ENCODE measurements at places on chromosomes 12 and 14.
A peak's percentile ranks its signal among the peaks of the same experiment; 100 is the strongest.

GRCh38 chr14:73842851-73843250 lies 8.8 kb upstream of the PTGR2 start:
- DNase-seq: no peak

DNA sequence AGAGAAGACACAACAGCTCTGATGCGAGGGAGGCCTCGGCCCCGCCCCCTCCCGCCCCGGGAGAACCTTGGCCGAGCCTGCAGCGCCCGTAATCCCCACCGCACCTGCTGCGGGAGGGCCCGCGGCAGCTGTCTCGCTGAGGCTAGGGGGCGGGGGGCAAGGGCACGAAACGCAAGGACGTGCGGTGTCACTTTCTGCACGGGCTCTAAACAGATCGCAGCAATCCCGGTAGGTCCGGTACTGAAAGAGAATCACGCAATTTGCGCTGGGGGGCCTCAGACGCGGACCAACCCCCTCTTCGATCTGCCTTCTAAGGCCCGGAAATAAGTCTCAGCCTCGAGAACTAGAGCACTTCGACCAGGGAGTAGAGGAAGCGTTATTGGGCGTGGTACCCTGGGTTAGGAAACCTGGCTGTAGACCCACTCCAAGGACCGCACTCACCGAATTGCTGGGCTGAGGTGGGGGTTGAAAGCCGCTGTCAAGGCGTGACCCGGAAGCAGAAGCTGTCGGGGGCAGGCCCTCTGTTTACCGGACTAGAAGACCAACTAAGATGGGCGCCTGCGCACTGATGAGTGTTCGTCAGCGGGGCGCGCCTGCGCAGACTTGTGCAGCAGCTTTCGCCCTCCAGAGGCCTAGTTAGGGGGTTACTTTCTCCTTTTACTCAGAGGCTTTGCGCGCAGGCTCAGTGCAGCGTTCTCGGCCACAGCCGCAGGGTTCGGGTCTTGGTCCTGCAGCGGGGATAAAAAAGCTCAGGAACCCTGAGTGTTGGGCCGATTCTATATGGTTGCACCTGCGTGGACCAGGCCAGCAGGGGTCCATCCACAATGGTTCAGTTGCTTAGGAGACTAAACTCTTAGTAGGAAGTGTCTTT lies at the start of gene ASB8:
Gene ASB8 (minus strand): TSS at position 498 of the 871 bp plus-strand sequence. CDS start 4,019 bp downstream, outside the sequence.
- peak; percentile 94 for DNase-seq

- no peak for DNase-seq
These were observed 133.2 kb downstream of the ANO4 start for GRCh38 chr12:100927826-100928225.

DNA sequence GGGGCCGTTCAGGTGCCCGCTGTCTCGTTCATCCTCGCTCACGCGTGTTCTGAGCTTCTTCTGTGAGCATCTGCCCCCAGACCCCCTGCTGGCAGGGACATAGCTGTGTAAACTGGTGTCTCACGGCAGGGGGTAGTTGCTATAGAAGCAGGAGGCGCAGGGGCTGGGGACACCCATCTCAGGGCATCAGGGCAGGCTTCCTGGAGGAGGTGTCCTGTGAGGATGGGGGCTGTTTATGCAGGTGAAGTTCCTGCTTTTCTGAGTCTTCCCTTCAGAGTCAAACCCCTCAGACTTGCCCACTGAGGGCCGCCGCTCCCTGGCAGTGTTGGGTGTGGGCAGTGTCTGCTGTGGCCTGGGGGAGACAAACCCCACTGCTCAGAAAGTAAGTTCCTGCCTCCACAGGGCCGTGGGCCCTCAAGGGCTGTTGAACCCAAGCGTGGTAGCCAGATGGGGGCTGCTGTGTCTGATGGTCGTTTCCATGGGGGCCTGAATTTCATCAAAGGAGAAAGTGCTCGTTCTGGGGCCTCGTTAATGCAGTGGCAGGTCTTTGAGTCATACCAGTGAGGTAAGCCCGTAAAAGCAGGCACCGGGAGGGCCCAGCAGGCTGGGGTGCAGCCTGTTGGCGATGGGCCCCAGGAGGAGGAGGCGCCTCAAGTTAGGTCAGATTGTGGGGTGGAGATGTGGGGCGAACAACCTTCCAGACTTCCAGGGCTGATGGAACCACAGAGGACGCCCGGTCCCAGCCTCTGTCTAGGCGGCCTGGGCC lies 23.4 kb downstream of the KIF26A start:
- no peak for DNase-seq

DNA sequence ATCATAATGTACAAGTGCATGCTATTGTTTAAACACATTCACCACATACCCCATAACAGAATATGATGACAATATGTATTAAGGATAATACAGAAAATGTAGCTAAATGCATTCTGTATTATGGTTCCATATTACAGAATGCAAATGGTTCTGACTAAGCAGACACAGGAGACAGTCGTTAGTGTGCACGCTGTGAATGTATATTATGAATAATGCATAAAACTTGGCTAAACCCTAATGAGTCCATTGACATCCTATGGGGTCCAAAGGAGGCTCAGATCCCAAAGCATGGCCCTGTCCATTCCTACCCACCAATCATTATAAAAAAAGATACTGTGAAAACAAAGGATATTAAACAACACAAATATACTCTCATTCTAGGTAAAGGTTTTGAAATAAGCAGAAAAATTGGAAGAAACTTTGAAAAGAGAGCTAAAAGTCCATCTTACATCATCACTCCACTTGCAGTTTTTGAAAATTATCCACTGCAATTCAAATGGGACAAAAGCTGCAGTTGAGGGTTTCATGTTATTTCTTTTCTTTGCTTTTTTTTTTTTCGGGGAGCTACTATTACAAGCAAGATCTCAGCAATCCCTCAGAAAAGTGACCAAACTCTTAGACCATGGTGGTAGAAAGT lies 415.1 kb downstream of the BCAT1 start:
- DNase-seq: no peak

GRCh38 chr12:79885911-79886490 lies 48.9 kb downstream of the PPP1R12A start:
- no peak for DNase-seq

- DNase-seq: no peak
These were observed 52.8 kb upstream of the STXBP6 start for GRCh38 chr14:25102788-25103187.

DNA sequence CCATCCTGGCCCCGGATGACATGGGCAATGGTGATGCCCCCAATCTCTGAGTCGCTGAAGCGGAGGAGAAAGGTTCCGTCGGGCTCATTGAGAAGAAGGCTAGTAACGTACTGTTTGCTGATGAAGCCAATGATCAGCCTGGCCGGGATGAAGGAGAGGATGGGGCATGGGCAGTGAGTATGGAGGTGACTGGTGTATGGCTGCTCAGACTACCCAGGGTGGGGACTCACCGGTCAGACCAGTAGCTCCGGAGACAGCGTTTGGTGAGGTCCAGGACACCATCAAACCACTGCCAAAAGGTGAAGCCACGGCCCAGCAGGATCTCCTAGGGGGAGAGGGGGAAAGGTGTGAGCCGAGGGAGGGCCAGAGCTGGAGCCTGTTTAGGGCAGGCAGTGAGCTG lies 10.9 kb downstream of the NAB2 start:
- DNase-seq: no peak
